ENCODE measurements at places on chromosomes 3 and 15. TPM values are rescaled to one million over a fixed set of nuclear protein-coding genes. Genes with fewer than 3 reads are reported as not detected.

Gene CCNB2
- 18.2 TPM for total RNA-seq

Gene FSIP1
- total RNA-seq: not detected

Gene FILIP1L
- total RNA-seq: 13.9 TPM

Gene DLL4
- total RNA-seq: 7.8 TPM

Gene PLD1
- 218 TPM for total RNA-seq

Gene PLA2G4E
- 1.5 TPM for total RNA-seq

Gene PROS1
- 15.4 TPM for total RNA-seq

Gene POPDC2
- total RNA-seq: 5.9 TPM

Gene CLSTN2
- total RNA-seq: 5.0 TPM

Gene MYH15
- total RNA-seq: not detected

Gene SAMD7
- total RNA-seq: not detected

Gene MYLK
- total RNA-seq: 104 TPM

Gene IMPG2
- total RNA-seq: 0.35 TPM

Gene MYO1E
- total RNA-seq: 380 TPM

Gene BLM
- total RNA-seq: 8.4 TPM

Gene ERC2
- 0.83 TPM for total RNA-seq

Gene ARHGEF26
- 27.5 TPM for total RNA-seq

Gene GUCA1C
- not detected for total RNA-seq

Gene MAGEL2
- total RNA-seq: not detected

Gene PLXNA1
- 30.1 TPM for total RNA-seq

Gene RHCG
- not detected for total RNA-seq

Gene ZMYND10
- total RNA-seq: 0.27 TPM

Gene CFAP100
- not detected for total RNA-seq

Gene GOLGA6A
- not detected for total RNA-seq

Gene CHDH
- 57.8 TPM for total RNA-seq

Gene RGMA
- 1.8 TPM for total RNA-seq

Gene FBXW12
- total RNA-seq: not detected

Gene BNC1
- total RNA-seq: not detected

Gene IDH3A
- total RNA-seq: 105 TPM

Gene CHRNA7
- total RNA-seq: 38.8 TPM

Gene IL5RA
- total RNA-seq: not detected

Gene ITPKA
- 95.1 TPM for total RNA-seq

Gene PRC1
- 11.9 TPM for total RNA-seq

Gene CDHR4
- not detected for total RNA-seq

Gene ROPN1
- total RNA-seq: not detected

Gene MLH1
- total RNA-seq: 21.4 TPM

Gene ATP13A3
- 54.3 TPM for total RNA-seq

Data from Peyer's patch (tissue), 4 donors.